SIG-M5 (cell line): ENCODE measurements at places on chromosomes 4 and X.

- DNase-seq = peak; percentile 2
These were observed 40.8 kb upstream of the NUDT6 start for GRCh38 chr4:122963216-122963615.

- DNase-seq = no peak
These were observed 24.4 kb upstream of the DYNLT3 start for GRCh38 chrX:37871626-37872302.

DNA sequence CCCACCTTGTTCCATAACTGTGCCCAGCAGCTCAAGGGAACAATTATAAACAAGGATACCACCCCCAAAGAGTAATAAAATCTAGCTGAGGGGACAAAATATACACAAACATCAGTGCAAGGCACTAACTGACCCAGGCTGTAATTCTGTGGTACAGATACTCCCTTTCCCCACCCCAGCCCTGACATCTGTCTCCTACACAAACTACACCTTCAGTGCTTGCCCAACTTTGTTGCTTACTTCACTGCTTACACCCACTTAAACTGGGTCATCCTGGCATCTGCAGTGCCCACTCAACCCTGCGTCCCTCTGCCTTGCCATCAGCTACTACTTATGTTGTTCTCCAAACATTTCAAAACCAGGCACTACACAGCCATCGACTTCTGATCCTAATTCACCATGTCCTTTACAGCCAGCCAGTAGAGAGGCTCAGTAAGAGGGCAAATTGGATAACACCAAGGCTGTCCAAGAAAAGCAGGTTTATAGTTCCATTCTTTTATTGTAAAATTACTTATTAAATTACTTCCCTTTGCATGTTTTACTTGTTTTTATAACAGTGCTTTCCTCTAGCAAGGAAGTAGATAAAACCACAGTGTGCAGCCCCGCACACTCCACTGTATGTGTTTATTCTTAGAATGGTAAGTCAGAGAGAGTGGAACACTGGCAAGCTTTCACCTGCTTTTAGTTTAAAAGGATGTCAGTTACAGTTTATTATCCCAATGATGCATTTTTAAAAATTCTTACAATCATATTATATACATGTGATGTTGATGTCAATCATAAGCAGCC is 149.6 kb downstream of the INPP4B start:
- no peak for DNase-seq

GRCh38 chr4:4849106-4849505 is 10.4 kb upstream of the MSX1 start:
- DNase-seq = no peak

DNA sequence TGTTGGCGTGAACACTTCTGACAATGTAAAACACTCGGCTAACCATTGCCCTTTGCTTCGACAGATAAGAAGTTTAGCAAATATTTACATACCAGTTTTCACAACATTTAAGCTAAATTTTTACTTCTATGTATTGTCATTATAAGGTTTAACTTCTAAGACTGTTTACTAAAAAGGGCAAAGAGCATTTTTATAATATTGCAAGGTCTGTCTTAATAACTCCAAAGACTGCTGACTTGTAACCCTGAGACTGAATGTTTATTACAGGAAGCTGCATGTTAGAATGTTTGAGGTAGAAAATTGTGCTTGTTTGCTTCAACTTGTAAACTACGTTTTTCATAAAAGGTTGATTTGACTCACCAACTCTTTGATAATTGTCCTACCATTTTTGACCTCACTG is 213.2 kb upstream of the RPS6KA3 start:
- no peak for DNase-seq
